Epithelial cell of proximal tubule (primary cell): ENCODE measurements at places on chromosomes 7 and 10. TPM values are rescaled to one million over a fixed set of nuclear protein-coding genes. Genes with fewer than 3 reads are reported as not detected.

GRCh38 chr7:6442114-6442513, 5.6 kb downstream of the DAGLB start:
- DNase-seq = no peak

GRCh38 chr7:87129332-87129731, 22.9 kb upstream of the DMTF1 start:
- DNase-seq = no peak

GRCh38 chr10:75061709-75062505, 49.5 kb upstream of the SAMD8 start:
- no peak for DNase-seq

- no peak for DNase-seq
Measured at GRCh38 chr7:54722026-54722425, 37.0 kb downstream of the SEC61G start.

DNA sequence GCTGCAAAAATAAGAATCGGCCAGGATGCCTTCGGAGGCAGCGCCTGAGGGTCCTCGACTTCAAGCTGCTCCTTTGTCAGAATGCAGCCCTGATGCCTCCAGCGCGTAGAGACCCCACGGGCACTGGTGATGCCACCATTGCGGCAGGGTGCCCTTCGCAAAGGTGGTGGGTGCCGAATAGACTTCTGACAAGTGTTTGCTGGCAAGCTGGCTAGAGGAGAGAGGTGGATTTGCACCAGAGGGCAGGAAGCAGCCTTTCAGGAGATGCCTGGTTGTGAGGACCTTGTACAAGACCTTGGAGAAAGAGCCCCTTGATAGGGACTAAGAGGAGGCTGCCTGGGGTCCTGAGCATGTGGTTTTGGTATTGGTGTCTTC, 103.2 kb upstream of the PPIF start:
- no peak for DNase-seq

DNA sequence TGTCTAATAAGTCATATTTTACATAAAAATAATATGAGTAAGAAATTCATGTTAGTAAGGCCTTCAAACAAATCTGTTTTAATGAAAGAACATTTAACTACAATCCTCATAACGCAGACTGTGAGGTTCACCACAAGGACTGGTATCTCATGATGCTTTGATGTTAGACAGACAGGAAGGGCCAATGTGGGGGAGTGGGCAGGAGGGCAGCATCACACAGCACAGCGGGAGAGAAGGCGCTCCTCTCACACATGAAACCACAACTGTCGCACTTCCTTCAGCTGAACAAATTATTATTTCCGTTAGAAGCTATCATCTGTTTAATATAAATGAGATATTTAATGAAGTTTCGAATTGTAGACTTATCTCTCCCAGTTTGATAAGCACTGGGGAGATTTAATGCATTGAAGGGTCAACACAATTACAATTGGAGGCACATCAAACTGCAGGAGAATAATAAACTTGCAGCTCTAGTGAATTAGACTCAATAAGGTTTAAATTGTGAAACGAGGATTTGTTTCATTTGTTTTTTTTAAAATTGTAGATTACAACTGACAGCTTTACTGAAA, 466.1 kb downstream of the PARD3 start:
- no peak for DNase-seq

- DNase-seq = no peak
Measured at GRCh38 chr10:21677551-21677950, 143.5 kb downstream of the MLLT10 start.

DNA sequence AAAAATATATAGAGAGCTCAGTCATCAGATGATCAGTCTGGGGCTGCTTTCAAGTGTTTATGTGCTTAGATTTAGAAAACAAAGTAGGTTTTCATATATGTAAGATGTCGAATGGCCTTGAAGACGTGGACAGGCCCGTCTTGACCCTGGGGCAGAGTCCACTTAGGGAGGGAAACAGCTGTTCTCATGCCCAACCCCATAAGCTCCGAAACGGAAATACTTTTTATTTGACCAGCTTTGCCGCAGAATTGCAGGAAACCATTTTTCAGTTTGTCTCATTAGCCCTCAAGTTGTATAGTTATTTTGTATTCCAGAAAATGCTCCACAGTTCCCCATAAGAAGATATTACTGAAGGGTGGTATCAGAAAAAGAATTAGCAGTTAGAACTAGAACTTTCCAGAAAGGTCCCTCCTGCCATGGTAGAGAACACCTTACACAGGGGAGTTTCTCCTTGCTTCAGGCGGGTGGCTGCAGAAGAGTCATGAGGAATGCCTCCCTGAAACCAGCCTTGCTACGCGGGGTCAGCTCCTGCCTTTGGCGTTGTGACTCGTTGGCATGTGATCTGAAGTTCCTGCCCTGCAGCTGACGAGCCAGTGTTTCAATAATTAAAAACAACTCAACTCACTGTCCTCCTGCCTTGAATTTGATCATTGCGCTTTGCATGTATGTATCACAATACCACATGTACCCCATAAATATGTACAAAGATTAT, 192.7 kb downstream of the CELF2 start:
- no peak for DNase-seq

DNA sequence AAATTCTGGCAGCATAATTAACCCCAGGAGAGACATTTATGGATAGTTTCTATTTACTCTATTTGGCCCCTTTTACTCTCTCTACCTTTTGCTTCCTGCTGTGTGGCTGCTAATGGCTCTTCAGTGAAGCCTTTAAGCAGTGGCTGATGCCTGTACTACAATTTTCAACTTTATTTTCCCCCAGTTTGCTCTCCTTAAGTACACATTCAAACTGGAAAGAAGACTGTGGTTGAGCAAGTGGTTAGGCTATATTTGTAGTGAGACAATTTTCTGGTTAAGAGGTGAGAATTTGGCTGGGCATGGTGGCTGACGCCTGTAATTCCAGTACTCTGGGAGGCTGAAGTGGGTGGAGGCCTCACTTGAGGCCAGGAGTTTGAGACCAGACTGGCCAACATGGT, 8.5 kb upstream of the RSBN1L start:
- DNase-seq = no peak

DNA sequence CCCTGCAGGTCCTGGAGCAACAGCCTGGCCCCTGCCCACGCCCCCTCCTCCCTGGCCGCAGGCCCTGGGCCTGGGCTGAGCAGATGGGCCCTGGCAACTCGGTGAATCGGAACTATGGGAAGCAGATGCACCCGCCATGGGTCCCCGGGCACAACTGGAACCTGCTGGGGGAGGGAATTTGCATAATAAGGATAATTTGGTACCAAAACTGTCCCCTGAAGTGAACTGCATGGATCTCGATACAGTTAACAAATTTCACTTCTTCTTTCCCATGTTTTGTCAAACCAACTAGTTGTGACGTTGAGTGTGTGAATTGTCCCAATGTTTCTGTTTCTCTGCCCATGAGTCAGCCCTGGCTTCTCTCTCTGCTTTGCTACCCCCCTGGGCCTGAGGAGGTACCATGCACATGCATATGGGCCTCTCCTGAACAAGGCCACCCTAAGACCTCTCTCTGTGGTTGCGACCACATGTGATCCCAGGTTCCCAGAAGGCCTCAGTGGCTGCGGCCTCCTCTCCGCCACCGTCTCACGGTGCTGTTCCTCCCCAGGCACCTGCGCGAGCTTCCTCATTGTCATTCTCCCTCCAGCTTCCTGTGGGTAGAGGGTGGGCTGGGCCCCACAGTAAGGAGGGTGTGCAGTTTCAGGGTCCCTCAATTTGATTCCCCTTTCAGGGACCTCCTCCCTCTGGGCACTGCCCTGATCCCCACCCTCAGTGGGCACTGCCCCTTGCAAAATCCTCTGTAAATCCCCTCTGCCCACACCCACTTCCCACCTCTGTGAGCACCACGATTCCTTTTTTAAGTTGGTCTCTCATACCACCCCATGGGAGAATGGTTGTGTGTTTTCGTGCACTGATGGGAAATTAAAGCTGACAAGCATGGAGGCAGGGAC, 40.0 kb downstream of the FIGNL1 start:
- DNase-seq = no peak

DNA sequence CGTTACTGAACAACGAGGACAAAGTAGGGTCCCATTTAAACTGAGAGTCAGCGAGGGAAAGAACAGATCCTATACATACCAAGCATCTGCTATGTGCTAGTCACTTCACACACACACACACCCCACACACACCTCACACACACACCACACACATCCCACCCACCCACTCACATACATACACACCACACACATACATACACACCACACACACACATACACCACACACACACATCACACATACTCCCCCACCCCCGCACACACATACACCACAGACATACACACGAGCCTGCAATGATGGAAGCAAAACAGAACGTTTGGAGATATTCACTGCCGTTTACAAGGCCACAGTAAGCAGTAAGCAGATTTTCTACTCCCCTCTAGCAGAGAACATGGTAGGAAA, 607 bp upstream of the GRB10 start:
- no peak for DNase-seq

DNA sequence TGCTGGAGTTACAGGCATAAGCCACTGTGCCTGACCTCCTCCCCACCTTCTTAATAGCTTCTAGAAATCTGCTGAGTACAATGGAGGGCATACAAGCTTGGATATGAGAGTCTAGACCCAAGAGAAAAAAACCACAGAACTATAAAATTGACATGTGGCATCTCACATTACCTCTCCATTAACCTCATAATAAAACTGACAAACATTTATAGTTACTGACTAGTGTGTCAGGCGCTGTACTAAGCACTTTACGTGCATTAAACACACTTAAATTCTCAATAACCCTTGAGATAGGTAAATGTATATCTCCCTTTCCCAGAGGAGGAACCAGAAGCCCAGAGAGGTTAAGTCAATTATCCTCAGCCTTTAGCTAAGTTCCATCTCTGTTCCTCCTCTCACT, 300.5 kb upstream of the MYO3A start:
- no peak for DNase-seq

- DNase-seq = no peak
Measured at GRCh38 chr10:78170026-78170475, 136.4 kb downstream of the RPS24 start.

GRCh38 chr7:25496476-25497368, 268.4 kb upstream of the NPVF start:
- DNase-seq = no peak

DNA sequence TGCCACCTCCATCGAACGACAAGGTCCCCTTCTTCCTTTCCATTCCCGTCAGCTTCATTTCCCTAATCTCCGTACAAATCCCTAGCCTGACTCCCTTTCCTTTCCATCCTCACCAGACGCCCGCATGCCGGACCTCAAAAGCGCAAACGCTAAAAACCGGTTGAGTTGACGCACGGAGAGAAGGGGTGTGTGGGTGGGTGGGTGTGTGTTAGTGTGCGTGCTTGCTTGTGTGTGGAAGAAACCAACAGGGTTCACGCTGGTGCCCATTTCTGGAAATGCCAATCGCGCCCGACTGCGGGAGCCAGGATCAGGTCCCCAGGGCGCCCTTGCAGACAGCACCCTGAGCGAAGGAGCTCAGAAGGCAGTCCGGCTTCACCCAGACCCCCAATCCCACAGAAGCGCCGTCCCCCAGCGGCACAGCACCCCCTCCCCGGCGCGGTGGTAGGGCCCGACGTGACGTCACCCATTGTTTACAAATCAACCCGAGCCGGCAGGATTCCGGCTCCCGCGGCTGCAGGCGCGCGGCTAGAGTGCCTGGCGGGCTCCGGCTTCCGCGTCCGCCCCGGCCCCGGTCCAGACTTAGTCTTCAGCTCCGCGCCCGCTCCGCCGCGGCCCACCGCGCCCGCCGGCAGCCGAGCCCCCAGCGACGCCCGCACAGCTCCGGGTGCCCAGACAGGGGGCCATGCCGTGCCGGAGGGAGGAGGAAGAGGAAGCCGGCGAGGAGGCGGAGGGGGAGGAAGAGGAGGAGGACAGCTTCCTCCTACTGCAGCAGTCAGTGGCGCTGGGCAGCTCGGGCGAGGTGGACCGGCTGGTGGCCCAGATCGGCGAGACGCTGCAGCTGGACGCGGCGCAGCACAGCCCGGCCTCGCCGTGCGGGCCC, at the start of gene FRAT1:
Gene FRAT1, plus strand, starts transcription at position 500 of the 880 bp plus-strand sequence. Its CDS starts 183 bp downstream, at position 683.
- DNase-seq = no peak

DNA sequence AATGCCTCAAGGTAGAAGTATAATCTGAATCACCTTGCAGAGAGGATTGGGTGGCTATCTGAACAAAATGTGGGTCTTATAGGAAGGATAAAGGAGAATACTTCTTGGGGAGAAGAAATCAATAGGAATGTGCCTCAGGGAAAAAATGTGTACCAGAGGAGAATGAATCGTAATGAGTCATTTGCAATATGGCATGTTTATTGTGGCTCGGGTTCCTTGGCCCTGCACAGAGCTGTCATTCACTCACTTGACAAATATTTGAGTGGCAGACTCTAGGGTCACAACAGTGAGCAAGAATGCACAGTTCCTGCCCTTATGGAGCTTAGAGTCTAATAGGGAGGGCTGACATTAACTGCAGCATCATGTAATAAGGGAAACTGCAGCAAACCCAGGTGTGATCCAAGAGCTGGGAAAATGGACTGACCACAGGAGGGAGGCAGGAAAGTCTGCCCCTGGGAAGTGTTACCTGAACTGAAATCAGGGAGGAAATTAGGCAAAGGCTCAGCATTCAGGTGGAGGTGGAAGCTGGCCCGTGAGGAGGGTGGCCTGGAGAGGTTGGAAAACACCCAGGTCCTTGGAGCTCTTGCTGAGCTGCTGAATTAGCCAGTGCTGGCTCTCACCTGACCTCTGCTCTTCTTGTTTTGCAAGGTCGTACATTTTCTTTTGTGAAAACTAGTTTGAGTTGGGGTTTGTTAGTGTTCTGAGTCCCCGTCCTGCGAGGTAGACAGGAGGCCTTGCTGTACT, 203.9 kb downstream of the FRMD4A start:
- no peak for DNase-seq

DNA sequence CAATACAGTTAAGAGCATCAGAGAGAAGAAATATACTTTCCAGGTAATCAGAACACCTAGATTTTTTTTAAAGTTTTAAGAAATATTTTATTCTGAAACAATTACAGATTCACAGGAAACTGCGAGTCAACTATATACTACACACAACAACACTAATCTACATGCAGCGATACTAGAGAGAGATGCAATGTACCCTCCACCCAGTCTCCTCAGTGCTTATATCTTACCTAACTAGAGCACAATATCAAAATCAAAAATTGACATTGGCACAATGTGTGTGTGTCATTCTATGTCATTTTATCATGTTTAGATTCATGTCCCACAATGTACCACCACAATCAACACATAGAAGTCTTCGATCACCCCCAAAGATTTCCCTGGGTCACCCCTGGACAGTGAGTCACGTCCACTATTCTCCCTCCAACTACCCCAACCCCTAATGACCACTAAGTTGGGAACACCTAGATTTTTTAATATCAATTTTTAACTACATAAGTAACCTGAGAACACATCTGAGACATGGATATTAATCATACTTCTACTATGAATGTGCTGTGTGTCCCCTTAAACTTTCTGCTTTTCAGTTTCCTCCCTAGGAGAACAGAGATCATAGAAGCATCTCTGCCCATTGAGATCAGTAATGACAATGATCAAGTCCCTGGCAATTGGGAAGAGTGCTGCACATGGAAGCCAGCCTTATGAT, 86.5 kb downstream of the GSAP start:
- no peak for DNase-seq

Gene OR2A1
- total RNA-seq = 0.17 TPM in 1 of 2 replicates, not detected in the other

Gene PODXL
- total RNA-seq = 11.4 and 26.3 TPM in 2 replicates

Gene PSD
- 0.43 and 0.52 TPM in 2 replicates for total RNA-seq

Gene ADAM12
- 3.2 and 4.3 TPM in 2 replicates for total RNA-seq

Gene SDK1
- 0.75 and 2.6 TPM in 2 replicates for total RNA-seq

Gene CTNNA3
- total RNA-seq = under 0.01 and 0.46 TPM in 2 replicates

Gene WNT8B
- total RNA-seq = not detected in 2 replicates

Gene MOGAT3
- total RNA-seq = not detected in 2 replicates
